ENCODE measurements at places on chromosomes 1 and 21.

DNA sequence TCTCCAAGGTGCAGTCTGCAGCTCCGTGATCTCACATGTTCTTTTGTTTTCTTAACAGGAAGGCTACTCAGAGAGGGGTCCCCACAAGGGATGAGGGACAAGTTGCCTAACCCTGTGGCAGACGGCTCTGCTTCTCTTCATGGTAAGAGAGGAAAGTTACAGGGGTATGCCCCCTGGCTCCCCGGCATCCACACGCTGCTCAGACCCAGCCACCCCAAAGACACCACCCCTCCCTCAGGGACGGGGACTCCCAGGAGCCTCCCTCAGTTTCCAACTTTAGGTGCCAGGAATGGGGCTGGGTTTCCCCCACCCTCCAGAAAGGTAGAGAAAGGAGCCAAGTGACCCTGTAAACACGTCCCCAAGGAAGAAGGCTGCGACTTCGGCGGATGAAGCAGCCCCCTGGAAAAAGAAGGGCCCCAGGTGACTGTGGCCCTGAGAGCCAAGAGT, 19.7 kb downstream of the OPTC start:
- DNase-seq = no peak

DNA sequence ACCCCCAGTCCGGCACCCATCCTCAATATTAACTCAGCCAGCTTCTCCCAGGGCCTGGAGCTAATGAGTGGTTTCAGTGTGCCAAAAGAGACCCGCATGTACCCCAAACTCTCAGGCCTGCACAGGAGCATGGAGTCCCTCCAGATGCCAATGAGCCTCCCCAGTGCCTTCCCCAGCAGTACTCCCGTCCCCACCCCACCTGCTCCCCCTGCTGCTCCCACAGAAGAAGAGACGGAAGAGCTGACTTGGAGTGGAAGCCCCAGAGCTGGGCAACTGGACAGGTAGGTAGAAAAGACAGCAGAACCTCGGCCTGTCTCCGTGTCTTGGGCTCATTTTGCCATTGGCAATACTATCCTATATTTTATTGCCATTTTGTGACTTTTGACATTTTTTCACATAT, 45.4 kb upstream of the IPO9 start:
- no peak for DNase-seq

- DNase-seq = no peak
Measured at GRCh38 chr1:247358920-247359319, 27.3 kb upstream of the ZNF496 start.

DNA sequence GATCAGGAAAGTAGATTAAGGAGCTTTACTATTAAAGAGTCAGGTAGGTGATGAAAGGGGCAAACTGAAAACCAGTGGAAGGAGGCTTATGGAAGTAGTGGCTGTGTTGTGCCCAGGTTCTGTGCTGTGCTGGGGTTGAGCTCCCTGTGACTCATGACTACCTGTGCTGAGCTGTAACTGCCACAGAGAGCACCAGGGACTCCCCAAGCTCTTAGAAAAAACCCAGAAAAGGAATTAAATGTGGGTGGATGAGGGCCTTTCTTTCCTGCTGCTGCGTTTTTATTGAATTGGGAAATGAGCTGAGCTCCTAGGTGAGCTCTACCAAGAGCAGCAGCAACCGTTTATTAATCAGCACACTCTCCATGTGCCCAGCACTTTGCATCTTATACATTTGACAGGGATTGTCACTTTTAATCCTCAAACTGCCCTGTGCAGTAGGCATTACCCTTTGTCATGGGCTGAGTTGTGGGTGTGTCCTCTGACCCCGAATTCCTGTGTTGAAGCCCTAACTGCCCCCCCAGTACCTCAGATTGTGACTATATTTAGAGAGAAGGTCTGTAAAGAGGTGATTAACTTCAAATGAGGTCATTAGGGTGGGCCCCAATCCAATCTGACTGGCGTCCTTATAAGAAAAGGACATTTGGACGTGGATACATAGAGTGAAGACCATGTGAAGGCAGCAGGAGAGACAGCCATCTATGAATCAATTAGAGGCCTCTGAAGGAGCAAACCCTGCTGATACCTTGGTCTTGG, 65.4 kb downstream of the AK4 start:
- no peak for DNase-seq

DNA sequence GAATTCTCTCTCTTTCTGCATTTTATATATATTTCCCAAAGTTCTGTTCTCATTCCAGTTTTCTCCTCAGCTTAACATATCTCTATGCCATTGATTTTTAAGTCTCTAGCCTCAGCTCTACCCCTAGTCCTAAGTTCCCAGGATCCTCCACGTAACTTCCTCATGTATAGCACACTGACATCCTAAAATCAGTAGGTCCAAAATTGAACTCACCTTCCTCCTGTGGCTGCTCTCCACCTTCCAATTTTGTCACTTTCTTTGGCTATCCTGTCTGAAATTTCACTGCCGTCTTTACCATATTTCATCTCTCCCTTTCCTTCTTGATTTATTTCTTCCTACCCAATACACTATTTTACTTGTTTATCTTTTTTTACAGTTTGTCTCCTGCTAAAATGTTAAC, 1.5 kb downstream of the SLAMF6 start:
- no peak for DNase-seq

DNA sequence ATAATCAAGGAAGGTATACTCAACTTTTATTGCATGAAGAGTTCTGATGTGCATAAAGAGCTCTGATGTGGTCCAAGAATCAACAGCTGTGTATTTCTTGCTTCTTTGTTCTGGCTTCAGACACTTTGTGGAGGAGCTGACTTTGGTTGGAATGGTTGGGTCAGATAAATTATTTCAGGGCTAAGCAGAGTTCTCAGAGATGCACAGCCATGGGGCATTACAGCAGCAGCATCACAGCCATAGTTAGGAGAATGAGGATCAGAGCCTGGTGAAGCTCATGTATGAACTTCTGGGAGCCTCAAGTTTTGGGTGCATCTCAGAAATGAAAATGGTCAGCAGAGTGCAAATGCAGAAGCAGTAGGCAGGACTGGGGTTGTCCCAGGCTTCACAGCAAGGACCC, 267.4 kb upstream of the RUNX1 start:
- DNase-seq = no peak

GRCh38 chr21:36190736-36191135, 34.1 kb downstream of the DOP1B start:
- DNase-seq = no peak

- DNase-seq = no peak
Measured at GRCh38 chr1:96840396-96840795, 118.8 kb downstream of the PTBP2 start.

- DNase-seq = no peak
Measured at GRCh38 chr1:162360874-162361260, 15.8 kb downstream of the SPATA46 start.

DNA sequence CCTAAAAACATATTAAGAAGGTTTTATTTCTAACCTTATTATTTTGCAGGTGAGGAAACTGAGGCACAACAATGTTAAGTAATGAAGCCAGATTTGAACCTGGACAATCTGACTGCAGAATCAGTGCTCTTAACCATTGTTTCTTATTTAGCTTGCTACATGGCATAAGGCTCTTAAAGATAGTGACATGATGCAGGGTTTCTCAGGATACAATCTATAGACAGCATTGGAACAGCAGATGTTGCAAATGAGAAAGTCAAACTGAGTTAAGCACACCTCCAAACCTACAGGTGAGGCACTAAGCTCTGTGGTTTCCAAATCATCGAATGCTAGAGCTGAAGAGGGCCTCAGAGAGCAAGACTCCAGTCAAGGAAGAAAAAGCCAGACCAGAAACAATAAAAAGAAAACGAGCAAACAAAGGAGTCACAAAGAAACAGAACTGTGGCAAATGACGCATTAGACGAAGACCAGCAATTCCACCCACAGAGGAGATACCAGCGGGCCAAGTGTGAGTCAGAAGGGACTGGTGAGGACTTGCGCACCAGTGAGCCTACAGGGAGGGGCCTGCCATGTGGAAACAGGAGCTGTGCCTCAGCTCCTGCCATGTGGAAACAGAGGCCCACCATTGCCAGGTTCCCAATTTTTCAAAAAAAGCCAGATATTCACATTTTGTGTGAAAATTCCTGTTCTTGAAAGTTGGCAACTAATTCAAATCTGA, 14.4 kb downstream of the CD58 start:
- DNase-seq = peak; percentile 87

DNA sequence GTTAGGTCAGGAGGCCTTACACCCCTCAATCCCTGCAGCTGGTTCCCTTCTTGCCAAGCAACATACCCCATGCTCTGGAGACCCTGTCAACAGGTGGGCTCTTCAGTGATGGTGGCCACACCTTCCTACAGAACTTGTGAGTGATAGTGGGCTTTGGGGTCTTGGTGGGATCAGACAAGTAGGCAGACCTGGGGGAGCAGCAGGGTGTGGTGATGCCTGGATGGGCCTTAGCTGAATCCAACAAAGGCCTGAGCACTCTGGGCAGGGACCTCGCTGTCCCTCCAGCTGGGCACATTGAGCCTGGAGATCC, 14.9 kb downstream of the FAAH start:
- no peak for DNase-seq

DNA sequence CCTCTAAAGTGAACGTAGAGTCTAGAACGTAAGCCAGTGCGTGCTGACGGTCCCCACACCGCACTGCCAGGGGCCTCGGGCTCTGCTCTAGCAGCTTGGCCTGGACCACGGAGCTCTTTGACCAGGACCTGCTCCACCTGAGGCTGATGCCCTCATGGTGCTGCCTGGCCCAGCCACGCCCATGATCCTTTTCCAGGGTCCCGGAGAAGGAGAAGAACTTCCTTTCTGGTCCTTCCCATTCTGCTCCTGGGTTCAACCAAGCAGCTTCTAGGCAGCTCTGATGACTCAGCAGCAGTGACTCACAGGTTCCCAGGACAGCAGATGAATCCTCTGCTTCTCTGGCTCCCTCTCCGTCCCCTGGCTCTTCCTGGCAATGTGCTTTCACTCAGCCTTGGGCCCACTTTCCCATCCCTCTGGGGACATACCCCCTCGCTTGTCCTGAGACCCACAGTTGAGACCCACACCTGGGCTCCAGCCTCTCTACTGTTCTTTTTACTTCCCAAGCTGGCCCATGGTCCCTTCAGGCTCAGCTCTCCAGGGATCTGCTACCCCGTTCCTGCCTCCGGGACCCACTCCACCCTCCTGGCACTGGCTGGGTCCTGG, 246.3 kb upstream of the RAB4A start:
- no peak for DNase-seq

DNA sequence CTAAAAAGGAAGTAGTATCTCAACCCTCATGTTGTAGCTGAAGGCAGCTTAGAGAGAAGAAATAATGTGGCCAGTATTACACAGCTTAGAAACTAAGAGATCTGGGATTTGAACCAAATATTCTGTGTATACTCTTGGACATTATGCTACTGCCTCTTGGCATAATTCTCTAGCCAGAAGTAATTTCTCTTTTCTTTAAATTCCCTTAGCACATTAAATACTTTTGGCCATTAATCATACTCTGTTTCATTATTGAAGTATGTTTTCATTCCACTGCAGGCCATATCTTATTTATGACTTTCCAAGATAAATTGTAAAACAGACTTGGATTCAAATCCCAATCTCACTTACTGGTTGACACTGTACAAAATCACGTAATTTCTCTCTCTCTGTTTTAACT, 181.3 kb upstream of the SPAG17 start:
- DNase-seq = no peak

- DNase-seq = no peak
Measured at GRCh38 chr1:108043707-108044106, 78.7 kb upstream of the VAV3 start.
